ENCODE measurements at places on chromosomes 13 and 19.
A peak's percentile ranks its signal among the peaks of the same experiment; 100 is the strongest.

- peak; percentile 86 for DNase-seq
Observed at GRCh38 chr19:38142176-38143035, 81.6 kb downstream of the DPF1 start.

GRCh38 chr13:21232196-21232595 lies 55.7 kb downstream of the MRPL57 start:
- DNase-seq = no peak

GRCh38 chr13:71394176-71394575 lies 472.8 kb downstream of the DACH1 start:
- no peak for DNase-seq

DNA sequence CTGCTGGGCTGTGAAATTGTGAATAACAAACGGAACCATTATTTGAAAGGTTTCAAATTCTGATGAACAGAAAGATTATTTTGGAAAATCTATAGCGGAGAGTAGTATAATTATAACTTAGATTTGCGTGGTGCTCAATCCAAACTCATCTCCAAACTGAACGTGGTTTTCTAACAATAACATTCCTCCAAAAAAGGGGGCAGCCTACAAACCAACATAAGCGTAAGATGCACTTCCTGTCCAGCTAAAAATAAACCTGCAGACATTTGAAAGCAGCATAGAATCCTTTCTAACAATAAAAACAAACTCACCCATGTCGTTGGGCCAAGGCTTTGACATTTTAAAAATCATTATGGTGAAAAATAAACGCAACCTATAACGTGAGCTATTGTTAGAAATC lies 178.4 kb downstream of the COL4A1 start:
- DNase-seq = no peak

DNA sequence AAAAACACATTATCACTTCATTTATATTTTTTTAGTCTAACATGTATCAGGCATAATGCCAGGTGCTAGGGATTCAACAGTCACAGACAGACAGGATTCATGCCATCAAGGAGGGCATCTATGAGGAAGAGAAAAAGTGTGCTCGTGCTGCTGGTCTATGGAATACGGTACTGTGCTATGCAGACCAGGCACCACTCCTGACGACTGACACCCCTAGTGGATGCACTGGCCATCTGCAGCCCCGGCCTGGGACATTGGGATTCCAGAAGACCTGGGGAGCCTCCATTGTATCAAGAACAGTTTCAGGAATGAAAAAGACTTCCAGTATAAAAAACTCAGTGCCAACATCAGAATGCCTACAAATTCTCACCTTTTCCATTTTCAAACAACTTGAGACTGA lies 94.0 kb downstream of the KLF12 start:
- peak; percentile 93 for DNase-seq

DNA sequence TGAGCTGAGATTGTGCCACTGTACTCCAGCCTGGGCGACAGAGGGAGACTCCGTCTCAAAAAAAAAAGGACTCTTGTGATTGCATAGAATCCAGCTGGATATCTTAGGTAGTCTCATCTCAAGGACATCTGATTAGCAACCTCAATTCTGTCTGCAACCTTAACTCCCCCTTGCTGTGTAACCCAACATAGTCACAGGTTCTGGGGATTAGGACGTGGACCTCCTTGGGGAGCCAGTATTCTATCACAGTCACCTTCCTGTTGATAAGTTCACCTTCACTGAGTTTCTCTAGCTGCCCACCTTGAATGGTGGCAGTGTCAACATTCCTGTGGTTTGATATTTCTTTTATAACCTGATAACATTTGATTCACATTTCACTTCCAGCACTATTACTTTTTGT lies 27.2 kb downstream of the GPR18 start:
- peak; percentile 35 for DNase-seq

DNA sequence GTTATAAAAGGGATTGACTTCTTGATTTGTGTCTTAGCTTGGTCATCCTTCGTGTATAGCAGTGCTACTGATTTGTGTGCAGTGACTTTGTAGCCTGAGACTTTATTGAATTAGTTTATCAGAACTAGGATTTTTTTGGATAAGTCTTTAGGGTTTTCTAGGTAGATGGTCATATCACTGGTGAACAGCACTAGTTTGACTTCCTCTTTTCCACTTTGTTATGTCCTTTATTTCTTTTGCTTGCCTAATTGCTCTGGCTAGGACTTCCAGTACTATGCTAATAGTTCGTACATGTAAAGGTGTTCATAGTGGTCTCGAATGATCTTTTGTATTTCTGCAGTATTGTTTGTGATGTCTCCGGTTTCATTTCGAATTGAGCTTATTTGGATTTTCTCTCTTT lies 145.4 kb downstream of the DNAJC3 start:
- no peak for DNase-seq

GRCh38 chr13:55538424-55538823 lies 1602.3 kb upstream of the PRR20A start:
- DNase-seq = peak; percentile 11

DNA sequence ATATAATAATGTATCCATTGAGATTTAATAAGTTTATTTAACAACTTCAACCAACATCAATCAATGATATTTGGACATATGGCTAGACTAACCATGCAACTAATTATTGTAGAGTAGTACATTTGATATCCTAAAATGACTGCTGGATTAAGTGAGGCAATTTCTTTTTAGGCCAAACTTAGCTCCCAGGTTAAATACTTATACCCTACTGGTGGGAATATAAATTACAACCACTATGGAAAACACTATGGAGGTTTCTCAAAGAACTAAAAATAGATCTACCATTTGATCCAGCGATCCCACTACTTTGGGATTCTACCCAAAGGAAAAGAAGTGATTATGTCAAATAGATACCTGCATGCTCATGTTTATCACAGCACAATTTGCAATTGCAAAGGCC lies 345.8 kb downstream of the RBM26 start:
- DNase-seq = peak; percentile 20

GRCh38 chr13:109963384-109963783 lies 177.0 kb upstream of the IRS2 start:
- no peak for DNase-seq

DNA sequence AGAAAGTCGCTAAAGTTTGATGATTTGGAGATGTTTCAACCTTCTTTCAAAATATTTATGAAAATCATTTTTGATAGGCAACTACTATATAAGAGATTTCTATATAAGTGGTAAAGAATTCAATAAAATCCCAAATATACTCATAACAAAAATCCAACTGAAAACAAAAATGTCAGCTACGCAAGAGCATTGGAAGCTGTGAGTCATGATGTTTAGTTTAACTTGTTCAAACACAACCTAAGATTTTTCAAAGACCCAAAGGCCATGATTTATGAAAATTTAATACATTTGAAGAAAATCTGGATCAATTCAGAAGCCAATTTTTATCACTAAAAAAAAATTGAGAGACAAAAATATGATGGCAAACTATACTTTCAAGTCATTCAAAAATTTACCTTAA lies 226.6 kb downstream of the MZT1 start:
- DNase-seq = no peak

- no peak for DNase-seq
Observed at GRCh38 chr13:102907016-102907756, 61.4 kb downstream of the ERCC5 start.

DNA sequence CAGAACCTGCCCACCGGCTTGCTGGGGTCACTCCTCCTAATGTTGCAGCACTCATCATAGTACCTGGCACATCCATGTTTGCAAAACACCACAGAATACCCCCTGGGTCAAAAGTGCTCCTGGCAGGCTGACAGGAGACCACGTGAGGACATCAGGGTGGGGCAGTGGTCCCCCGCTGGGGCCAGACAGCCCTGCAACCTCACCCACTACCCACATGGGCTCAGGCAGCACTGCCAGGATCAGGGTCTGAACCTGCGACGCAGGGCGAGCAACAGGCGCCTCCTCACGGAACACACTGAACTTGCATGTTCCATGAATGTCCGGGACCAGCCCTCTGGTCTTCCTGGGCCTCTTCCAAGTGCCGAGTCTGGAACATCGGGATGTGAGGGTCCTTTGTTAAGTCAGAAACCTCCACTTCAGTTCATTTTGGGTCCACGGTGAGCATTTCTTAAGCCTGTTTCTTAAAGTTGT lies 1.4 kb upstream of the SLC7A9 start:
- DNase-seq = no peak

- no peak for DNase-seq
Observed at GRCh38 chr13:24133021-24133795, 27.3 kb upstream of the SPATA13 start.

- DNase-seq = peak; percentile 70
Observed at GRCh38 chr19:42360787-42361544, 29.1 kb downstream of the CNFN start.

DNA sequence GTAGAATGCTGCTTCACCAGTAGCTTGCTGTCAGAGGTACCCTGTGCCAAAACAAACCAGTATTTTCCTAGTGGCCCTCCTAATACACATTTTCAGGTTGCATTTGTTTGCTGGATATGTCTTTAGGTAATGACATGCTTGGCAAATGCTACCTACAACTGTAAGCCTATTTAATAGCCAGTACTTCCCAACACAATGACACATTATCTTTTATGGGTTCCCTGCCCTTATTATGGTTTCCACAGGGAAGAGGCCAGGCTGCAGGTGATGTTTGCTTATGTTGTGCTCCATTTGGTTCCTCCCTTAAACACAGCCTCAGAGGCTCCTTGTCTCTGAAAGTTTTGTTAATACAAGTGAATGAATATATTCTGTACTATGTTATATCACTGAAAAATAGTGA lies 24.7 kb downstream of the FRY start:
- no peak for DNase-seq

DNA sequence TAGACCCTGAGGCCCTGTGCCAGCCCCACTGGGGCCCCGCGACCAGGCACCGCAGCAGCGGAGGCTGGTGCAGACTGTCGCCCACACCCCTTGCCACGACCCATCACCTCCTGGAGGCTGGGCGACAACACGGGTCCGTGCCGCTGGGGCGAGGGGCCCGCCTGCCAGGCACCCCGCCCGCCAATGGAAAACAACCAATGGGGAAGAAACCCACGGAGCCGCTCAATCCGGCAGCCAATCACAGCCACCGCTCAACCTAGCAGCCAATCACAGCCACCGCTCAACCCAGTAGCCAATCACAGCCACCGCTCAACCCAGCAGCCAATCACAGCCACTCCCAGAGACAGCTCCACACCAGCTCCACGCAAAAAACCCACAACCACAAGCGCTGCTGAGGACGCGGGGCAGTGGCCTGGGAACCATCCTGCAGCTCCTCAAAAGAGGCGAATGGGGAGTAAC lies 29.7 kb downstream of the GPX4 start:
- DNase-seq = peak; percentile 71

GRCh38 chr13:32121316-32121715 lies 89.7 kb downstream of the FRY start:
- DNase-seq = no peak

GRCh38 chr19:18167975-18168645 lies 5.5 kb upstream of the IFI30 start:
- no peak for DNase-seq

GRCh38 chr19:1070931-1071791 lies 4.2 kb downstream of the ARHGAP45 start:
- DNase-seq = no peak

DNA sequence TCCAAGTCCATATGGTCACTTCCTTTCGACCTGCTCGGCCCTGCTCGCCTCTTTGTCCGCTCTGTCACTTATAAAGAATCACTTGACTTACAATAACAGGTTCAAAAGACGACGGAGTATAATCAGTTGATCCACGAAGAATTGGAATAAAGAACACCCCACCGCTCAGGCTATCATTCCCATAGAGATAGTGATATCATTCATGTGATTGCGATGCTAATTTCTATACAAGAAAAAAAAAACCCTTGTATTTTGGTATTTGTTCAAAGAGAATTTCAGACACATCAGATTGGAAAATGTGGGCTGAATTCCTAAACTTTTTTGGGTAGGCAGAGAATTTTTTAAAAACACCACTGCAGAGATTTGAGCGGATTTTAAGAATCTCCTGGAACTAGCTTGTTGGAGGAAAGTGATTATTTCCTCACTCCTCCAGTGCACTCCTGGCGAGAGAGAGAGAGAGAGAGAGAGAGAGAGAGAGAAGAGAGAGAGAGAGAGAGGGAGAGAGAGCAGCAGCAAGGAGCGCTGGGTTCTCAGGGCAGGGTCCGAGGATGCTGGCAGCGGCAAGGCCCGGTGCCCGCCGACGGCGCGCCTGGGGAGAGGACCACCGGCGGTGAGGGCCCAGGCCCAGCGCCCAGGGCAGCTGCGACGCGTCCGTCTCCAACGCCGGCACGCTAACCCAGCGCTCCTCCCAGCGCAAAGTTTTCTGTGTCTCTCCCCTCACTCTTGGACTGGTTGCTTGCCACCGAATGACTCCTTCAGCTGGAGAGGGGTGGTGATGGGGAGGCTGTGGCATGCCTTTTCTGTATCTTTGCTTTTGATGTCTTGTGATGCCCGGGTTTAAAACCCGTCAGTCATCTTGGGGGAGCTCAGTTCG lies 149.0 kb upstream of the ZNF536 start:
- DNase-seq = peak; percentile 48

- peak; percentile 72 for DNase-seq
Observed at GRCh38 chr13:107866941-107867623, 348.3 kb downstream of the LIG4 start.

DNA sequence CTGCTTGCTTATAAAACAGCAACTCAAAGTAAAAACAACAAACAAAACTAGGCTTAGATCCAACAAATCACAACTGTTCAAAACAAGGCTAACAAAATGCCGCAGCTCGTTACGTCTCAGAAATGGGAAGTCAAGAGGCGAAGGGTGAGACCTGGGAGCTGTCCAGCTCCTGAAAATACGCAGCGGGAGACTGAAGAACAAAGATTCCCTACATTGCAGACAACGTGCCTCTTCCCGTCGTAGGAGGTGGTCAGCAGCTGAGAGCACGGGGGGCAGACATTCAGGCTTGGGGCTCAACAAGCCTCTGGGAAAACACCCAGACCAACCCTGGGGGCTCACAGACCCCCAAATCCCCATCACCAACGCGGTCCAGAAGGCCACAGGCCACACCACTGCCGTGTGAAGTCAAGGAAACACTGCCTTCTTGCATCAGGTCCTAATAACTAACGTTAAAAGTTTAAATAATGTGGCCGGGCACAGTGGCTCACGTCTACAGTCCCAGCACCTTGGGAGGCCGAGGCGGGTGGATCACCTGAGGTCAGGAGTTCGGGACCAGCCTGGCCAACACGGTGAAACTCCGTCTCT lies 13.5 kb downstream of the PLPP2 start:
- peak; percentile 61 for DNase-seq

GRCh38 chr19:35733180-35734125 lies 8.8 kb downstream of the IGFLR1 start:
- no peak for DNase-seq

- DNase-seq = peak; percentile 76
Observed at GRCh38 chr13:44306371-44307192, 67.0 kb upstream of the SERP2 start.

All from mesendoderm (in vitro differentiated cells).